ENCODE measurements at places on chromosomes 5 and 9. TPM values are rescaled to one million over a fixed set of nuclear protein-coding genes. Genes with fewer than 3 reads are reported as not detected.
A peak's percentile ranks its signal among the peaks of the same experiment; 100 is the strongest.

DNA sequence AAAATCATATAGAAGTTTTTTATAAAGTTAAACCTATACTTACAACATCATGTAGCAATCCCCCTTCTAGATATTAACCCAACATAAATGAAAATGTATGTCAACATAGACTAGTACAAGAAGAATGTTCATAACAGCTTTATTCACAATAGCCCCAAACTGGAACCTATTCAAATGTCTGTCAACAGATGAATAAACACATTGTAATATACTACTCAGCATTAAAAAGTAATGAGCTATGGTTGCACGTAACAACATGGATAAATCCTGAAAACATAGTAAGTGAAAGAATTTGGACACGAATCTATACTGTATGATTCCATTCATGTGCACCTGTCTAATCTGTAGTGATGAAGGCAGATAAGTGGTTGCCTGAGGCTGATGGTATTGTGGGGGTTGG lies 73.9 kb downstream of the CSNK1G3 start:
- DNase-seq, result no peak

DNA sequence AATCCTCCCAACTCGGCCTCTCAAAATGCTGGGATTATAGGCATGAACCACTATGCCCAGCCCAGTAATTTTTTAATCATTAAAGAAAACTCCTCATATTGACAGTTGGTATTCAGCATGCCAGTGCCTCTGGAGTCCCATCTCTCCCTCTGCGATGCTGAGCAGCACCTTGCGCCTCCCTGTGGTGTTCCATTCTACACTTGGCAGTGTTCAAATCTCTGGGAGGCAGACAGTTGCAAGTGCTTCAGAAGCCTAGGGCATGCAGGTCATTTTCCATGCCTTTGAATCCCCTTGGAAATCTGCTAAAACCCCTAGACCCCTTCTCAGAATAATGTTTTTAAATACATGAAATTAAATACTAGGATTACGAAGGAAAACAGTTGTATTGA lies 41.3 kb downstream of the GARNL3 start:
- DNase-seq, result no peak

DNA sequence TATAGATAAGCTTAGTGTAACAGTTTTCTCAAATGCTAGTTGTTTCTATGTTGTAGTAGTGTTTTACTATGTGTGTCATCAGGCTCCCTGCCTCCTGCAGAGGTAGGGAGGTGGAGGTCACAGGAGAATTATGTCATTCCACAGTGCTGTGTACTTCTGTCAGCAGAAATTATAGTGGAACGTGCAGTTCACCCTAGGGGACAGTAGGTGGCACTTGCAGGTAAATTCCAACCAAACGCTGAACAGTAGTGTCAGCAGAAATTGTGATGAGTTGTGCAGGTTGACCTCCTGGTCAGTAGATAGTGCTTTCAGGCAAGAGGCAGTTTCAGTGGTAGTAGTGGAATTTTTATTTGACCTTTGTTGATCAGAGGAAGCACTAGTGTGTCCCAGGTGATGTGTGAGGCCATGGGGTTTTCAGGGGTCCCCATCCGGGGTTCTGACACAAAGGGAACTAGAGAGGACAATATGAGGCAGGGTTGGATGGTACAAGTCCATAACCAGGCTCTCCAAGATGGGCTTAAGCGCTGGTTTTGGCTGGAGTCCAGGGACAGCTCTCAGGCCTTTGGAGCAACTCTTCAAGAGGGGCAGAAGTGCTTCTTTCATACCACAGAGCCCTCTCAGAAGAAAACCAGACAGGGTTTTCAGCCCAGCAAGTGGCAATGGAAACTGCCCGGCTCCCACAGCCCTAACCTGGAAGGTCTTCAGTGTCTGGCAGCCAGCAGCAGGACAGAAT lies 402.9 kb downstream of the CYLC2 start:
- DNase-seq, result peak; percentile 31

DNA sequence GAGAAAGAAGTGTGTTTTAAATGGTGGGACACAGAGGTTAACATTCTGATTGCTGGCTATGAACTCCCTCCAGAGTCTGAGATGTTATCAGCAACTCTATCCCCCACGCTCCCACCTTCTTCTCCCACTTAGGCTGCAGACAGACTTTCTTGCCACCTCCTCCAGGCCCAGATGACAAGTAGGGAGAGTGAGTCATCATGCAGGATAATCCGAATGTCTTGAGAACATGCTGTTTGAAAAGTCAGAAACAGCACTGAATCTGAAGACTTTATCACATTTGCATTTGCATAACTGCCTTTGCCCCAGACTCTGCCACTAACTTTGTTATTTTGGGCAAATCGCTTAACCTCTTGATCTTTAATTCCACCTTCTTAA lies 139.8 kb downstream of the ESM1 start:
- DNase-seq, result no peak

DNA sequence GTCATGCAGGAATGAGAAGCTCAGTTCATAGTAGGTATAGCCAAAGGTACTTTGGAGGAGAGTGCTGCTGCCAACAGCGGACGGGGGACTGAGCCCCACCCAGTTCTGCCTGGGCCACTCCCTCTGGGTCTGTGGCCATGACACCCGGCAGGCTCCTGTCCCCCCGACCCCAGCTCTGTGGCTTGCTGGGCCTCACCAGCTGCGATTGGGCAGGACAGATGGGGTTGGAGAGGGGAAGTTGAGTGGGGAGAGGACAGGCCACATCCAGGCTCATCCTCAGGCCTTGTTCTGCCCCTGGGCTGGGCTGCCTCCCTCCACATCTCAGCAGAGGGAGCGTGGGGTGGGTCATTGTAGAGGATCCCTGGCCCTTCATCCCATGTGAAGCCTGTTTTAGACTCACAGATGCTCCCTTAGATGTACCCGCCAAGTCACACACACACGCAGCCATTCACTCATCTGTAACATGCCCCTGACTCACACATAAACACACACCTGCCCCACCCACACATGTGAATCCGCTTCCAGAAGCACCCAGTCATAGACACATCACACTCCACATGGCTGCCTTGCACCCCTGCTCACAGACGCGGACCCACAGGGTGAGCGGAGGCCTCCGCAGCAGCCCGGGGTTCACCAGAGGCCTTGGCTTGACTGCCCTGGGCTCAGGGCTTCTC lies 48.8 kb downstream of the NTNG2 start:
- DNase-seq, result no peak

DNA sequence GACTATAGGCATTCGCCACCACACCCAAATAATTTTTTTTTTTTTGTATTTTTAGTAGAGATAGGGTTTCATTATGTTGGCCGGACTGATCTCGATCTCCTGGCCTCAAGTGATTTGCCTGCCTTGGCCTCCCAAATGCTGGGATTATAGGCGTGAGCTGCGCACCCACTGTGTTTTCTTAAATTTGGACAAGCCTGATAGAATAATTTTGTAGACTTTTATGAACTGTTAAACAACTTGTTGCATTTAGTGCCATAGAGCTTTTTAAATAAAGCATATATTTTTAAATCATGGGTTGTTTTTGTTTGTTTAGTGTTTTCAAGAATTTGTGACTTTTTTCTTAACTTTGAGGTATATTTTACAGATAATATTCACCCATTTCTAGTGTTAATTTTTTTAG lies 4.8 kb downstream of the PHAX start:
- no peak for DNase-seq

DNA sequence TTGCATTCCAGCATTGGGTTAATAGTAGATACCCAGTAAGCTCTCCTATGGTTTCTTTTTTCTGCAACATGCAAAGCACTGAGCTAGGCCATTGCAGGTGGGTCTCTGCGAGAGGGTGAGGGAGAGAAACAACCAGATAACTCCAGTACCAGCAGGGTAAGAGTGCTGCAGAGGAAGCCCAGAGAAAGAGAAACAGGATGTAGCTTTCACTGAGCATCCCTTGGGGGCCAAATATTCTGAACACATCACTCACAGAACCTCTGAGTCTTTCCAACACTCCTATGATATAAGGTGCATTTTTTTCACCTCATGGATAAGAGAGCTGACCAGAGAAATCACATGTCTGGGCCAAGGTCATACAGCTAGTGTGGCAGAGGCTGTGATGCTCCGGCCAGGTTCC lies 76.7 kb downstream of the TRIM32 start:
- peak; percentile 87 for DNase-seq

DNA sequence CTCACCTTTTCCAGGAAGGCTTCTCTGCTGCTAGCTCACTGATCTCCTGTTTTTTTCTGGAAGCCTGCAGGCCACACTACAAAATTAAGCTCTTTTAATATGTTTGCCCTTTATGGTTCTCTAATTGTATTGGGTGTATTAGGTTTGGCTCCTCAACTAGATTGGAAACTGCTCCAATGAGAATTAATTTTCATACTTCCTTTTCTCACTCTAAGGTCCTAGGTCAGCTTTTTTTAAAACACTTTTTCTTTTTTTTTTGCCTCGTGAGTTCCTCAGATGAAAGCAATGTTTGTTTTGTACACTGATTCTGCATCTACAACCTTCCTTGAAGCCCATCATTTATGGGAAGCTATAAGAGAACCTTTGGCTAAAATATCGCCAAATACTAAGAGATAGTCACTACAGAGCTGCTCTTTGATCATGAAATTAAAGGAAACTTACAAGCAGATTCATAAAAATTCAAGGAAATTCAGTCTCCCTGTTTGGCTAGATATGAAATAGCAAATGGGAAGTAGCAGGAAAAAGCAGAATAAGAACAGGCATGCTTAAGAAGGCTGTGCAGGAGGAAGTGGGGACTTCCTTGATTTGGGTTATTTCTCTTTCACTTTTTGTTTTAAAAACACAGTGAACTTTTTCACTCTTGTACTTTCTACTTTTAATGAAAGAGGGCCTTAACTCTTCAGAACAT lies 55.2 kb upstream of the FYB1 start:
- peak; percentile 11 for DNase-seq

DNA sequence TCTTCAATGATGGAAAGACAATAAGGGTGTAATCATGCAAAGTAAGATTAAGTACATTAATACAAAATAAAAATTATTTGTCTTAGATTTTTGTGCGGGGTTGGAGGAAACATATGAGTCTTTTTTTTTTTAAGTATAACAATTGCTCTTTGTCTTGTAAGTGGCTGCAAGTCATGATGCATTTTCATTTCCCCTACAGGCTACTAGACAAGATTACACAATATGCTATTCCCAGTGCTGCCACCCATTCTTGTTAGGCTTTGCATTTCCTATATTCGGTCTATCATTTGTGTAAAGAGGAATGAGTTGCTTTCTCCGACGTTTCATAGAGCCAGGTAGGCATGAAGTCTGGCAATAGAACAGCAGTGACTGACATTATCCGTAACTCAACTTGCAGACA lies 294.2 kb upstream of the CYLC2 start:
- no peak for DNase-seq

DNA sequence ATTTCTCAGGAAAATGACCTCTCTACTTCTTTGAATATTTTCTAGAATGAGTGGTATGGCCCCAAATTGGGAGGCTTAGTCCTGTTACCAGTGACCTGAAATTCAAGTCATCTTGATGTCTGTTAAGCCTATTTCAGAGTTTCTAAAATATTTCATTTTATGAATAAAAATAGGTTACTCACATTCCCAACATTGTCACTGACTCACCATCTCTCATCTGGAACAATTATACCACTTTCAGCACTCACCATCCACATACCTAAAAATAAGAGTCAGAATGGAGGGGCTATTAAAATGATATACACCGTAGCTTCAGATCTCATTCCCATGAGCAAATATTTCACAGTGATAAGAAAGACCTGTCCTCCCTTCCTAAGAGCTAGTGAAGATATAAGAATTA lies 71.8 kb downstream of the KIAA1958 start:
- DNase-seq, result no peak

- DNase-seq, result no peak
Observed at GRCh38 chr9:12695474-12695873, 2.3 kb downstream of the TYRP1 start.

- peak; percentile 49 for DNase-seq
Observed at GRCh38 chr5:149959406-149960236, 937 bp upstream of the SLC26A2 start.

DNA sequence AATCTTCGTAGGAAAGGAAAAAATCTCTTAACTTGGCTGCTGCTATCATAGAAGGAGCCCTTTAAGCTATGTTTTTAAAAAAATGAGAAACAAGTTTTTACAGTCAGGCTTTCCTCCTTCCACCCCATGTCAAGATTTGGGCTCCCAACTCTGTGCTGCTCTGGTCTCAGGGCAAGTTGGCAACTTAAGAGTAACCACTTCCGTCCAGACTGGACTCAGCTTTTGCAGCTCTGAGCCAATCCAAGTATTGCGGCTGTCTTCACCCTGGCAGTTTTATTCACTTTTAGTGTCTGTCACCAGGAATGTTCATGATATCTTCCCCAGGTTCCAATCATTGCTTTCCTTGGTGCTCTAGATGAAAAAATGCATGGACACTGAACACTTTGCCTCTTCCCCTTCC lies 115.9 kb upstream of the GAS1 start:
- no peak for DNase-seq

- peak; percentile 88 for DNase-seq
Observed at GRCh38 chr9:106753155-106753671, 109.8 kb upstream of the ZNF462 start.

DNA sequence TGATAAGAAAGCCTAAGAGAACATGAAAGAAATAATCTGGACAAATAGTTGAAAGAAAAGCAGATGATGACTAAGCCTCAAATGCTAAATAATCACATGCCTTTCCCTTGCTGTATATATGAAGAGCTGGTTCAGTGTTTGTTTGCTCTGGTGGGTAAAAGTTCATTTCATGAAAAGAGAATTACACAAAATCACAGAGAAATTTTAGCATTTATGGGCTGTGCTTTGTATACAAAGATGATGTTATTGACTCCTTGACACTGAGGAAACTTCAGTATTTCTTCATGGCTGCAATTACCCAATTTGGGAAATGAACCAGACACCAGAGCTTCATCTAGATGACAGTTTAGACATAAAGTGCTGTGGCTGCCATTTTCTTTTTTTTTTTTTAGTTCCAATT lies 527.2 kb downstream of the NR2F1-AS1 start:
- DNase-seq, result no peak

DNA sequence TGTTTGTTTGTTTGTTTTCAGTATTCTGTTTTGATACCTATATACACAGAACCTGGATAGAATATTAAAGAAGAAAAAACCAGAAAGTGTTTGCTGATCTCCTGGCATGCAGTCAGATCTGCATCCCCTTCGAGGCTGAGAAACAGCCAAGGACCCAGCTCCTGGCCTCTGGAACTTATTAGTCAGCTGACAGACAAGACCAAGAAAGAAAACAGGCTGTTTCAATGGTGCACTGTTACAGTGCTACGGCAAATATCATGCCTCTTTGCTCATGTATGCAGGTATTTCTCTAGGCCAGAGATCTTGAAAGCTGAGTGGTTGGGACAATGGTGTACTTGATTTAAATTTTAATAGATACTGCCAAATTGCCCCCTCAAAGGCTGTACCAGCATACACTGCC lies 95.0 kb downstream of the C5orf15 start:
- DNase-seq, result no peak

ZBTB34 gene
- 11.3 TPM for total RNA-seq

KCNV2 gene
- total RNA-seq, result not detected

F2RL1 gene
- not detected for total RNA-seq

ANKRD18A gene
- total RNA-seq, result not detected

STKLD1 gene
- 1.4 TPM for total RNA-seq

CD74 gene
- 1,759 TPM for total RNA-seq

MAMDC4 gene
- 12.7 TPM for total RNA-seq

IGIP gene
- 5.5 TPM for total RNA-seq

GADD45G gene
- not detected for total RNA-seq

All from OCI-LY7 (cell line).